ENCODE measurements at places on chromosomes 3 and 15. TPM values are rescaled to one million over a fixed set of nuclear protein-coding genes. Genes with fewer than 3 reads are reported as not detected.

DUOXA1 gene
- 0.10 TPM for total RNA-seq

ALG1L2 gene
- not detected for total RNA-seq

PLEKHO2 gene
- 6.5 TPM for total RNA-seq

C3orf20 gene
- total RNA-seq, result not detected

ADAMTS9 gene
- 0.58 TPM for total RNA-seq

TLR9 gene
- total RNA-seq, result 0.09 TPM

Data from A549 treated with GW870086 at 1 μM for 4 hours (cell line).